ENCODE measurements at places on chromosomes 7 and 10.

DNA sequence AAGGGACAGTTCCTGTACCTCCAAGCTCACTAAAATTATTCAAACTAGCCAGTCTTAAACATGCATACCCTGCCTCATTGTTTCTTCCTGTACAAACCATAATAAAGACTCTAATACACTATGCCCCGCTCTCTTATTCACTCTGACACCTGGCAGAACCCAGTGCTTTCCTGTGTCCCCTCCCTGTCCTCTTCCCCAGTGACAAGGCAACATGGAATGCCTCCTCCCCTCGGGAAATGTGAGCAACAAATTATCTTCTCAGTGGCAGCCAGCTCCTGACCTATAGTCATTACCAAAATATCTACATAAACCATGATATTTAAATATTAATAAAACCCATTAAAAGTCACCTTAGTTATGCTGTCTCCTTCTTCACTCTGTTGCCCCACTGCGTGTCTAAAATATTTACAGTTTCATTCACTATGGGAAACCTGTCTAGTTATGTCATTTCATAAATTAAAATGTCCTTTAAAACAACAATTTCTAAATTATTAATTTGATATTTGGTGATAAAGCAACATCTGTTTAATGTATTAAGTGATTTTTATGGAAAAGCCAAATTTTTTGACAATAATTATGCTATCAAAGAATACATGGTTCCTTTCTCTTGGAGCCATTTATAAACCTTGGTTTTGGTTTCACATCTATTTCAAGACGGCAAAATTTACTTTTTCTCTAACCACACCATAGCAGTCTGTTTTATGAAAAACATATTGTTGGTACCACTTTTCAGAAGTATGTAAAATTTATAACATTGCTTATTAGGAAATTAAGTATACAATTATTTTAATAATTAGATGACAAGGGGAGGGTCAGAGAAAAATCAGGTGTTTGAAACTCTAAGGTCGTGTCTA is 1355.2 kb downstream of the XPNPEP1 start:
- no peak for DNase-seq

DNA sequence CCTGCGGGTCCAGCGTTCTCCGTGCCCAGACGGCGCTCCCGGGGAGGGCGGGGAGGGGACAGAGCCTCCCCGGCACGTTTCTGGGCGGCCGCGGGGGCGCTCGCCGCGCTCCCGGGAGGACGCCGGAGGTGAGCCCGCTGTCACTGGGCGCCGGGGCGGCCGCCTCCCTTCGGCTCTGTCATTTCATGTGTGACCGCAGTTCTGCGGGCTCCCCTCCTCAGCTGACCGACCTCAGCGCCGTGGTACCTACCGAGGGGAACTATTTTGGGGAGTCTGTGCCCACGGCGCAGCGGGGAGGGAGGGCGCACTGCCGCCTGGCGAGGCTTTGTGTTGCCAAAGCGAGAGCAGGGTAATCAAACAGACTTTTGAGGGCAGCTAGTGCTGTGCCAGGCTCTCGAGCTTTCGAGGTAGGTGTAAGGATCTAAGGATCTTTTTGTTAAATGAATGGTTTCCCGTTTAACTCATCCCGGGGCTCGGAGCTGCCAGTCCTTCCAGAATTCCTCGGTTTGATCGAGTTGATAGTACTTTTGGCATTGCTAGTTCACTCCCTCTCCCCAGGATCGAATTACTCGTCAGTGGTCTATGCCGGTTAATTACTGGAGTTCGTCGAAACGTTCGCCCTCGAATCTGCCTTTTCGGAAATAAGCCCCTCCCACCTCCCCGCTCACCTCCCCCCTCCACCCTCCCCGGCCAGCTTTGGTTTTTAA is 1.9 kb downstream of the ARID5B start:
- peak; percentile 59 for DNase-seq

DNA sequence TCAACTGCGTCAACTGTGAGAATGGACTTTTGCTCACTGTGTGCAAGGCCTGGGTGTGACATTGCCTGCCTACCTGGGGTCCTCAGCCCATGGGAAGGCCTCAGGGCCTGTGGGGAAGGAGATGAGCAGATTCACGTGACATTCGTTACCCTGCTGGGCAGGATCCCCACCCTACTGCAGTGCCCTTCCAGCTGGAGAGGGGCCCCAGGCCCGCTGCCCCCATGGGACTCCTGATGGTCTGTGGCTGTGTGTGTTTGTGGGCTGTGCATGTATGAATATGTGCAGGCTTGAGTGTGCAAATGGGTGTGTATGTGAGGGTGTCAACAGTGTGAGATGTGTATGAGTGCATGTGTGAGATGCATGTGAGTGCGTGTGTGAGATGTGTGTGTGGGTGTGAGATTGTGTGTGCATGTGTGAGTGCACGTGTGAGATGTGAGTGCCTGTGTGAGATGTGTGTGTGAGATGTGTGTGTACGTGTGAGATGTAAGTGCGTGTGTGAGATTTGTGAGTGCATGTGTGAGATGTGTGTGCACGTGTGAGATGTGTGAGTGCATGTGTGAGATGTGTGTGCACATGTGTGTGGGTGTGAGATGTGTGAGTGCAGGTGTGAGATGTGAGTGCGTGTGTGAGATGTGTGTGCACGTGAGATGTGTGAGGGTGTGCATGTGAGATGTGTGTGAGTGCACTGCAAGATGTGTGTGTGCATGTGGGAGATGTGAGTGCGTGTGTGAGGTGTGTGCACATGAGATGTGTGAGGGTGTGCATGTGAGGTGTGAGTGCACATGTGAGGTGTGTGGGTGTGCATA is 29.7 kb downstream of the PPIF start:
- DNase-seq: no peak

- no peak for DNase-seq
These were observed 127.0 kb downstream of the LYZL1 start for GRCh38 chr10:29415876-29416275.

DNA sequence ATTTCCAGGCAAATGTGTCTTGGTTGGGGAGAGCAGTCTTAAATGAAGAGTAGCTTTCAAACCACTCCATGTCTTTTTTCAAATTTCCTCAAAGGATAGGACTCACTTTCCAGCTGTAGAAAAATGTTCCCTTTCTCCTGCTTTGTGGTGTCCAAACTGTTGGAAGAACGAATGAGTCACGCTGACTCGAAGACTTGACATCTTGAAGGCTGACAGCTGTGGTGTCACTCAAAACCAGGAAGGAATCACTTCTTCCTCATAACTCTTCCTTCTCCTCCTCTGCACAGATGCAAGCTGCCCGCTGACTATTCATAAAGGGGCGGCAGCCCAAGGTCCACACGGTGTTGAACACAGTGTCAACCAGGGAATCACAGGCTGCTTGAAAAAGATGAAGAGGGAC is 19.2 kb downstream of the PLA2G12B start:
- DNase-seq: no peak

DNA sequence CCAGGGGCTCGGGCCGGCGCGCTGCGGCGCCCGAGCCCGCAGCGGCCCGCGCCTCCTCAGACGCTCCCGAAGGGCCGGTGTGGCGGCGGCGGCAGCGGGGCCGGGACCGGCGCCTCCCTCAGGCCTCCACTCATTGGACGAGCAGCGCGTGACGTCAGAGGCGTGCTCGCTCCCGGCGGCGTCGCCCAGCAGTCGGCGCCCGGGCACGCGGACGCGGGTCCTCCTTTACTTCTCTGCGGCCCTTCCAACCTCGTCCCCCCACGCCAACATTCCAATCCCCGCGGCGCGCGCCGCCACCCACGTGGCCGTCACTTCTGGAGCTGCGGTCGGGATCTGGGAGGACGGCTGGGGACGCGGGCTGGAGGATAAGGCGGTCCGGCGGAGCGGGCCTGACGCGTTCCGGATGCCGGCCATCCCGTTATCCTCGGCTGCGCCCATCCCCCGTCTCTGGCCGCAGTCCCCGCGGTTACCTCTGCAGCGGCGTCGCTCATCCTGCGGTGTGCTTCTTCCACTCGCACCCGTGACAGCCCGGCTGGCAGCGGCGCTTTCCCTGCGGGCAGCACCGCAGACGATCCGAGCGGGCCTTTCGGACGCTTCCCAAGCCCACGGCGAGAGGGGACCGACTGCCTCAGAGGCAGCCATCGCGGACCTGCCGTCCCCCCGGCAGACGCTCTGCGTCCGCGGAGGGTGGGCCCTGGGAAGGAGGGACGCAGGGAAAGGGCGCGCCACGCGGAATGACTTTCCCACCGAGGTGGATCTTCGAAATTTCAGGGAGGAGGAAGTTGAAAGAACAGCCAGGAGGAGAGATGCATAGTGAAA is at the start of gene PDZD8:
TSS of gene PDZD8 (minus strand) at position 81 of the 819 bp plus-strand sequence. CDS start 213 bp downstream, outside the sequence.
- peak; percentile 92 for DNase-seq

DNA sequence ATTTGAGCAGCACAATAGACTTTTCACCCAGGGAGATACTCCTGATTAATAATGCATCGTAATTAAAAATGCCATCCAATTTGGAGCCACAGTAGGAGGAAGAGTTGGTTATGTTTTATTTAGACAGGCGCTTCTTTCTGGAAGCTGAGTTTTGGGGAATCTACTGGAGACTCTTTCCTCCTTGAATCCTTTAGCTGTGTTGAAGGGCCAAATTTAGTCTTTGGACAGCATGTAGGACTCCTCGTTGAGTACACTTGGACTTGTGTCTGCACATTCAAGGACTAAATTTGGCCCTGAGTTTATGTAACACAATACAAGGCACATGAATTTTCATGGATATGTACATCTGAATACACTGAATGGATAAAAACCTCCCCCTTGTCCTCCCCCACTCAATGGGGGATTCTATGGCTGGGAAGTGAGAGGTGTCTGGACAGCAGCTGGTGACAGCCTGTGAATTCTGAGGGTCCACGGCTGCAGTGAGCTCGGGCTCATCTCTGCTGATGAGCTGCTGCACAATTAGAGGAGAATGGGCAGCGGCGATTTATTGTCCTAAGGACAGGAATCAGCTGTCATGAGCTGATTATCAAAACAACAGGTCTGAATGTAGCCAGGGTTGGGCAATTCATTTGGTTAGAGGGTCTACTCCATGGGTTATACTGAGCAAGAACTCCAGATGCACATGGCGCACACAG is 95.2 kb downstream of the PRTFDC1 start:
- DNase-seq: no peak

DNA sequence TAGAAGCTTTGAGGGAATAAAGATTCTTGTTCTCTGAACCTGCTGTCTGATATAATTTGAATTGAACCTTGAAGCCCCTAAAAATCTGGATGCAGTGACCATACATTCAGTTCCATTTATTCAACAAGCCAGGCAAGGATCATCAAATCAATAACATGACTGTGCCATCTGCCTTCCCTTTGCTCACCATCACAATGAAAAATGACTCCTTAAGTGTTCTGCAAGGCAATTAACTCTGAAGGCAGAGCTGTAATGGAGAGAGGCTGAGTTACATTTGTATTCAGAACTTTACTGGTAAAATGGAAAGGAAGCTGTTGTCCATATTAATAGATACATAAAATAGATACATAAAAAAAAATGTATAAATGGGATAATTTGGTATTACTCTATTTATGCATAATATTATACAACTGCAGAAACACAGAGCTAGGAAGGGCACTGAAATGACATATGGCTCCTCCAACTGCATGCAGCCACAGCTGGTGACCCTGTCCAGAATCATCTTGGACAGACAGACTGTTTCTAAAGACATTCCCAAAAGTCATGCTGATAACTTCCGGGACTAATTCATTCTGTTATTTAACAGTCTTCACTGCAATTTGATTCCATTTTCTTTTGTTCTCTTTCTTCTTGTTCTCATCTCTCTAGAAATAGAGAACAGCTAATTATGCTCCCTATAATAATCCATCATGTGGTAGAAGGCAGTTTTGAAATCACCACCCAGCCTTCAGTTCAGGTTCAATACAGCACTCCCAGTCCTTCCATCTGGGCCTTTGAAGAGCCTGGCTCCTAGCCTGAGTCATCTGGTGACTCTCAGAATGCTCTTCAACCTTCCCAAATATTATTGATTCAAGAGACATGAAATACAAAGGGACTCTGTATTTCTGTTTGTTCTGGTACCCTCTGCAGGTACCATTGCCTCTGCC is 412.6 kb downstream of the GFRA1 start:
- no peak for DNase-seq

DNA sequence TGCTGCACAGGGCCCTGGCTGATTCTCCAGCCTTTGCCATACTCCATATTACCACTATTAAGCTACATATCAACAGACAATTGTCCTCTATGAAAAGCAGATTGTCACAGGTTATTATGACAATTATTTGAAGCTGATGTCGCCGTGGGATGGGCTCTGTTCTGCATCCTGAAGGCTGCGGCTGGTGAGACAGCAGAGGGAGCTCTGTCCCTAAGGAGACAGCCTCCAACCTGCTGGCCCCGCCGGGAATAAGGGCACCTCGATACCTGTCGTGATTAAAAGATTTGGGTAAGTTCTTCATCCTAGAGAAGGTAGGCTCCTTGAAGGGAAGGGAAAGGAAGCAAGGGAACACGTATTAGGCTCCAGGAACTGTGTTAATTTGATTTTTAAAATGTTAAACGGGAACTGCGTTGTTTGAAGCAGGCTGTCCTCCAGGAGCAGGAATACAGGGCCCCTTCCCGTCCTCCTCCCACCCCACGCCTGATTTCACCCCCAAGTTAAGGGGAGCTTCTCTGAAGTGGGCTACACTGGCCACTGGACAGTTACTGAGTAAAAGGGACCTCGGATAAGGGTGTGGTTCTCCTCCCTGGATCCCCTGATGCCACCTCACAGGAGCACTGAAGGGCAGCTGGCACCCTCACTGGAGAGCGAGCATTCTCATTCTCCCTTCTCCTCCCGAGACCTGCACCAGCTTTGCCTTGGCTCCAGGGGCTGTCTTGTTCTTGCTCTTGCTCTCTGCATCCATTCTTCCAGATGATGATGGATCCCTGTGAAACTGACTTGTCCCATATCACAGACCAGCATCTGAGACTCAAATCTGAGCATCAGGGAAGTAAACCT is 11.8 kb upstream of the TIAL1 start:
- DNase-seq: peak; percentile 32

DNA sequence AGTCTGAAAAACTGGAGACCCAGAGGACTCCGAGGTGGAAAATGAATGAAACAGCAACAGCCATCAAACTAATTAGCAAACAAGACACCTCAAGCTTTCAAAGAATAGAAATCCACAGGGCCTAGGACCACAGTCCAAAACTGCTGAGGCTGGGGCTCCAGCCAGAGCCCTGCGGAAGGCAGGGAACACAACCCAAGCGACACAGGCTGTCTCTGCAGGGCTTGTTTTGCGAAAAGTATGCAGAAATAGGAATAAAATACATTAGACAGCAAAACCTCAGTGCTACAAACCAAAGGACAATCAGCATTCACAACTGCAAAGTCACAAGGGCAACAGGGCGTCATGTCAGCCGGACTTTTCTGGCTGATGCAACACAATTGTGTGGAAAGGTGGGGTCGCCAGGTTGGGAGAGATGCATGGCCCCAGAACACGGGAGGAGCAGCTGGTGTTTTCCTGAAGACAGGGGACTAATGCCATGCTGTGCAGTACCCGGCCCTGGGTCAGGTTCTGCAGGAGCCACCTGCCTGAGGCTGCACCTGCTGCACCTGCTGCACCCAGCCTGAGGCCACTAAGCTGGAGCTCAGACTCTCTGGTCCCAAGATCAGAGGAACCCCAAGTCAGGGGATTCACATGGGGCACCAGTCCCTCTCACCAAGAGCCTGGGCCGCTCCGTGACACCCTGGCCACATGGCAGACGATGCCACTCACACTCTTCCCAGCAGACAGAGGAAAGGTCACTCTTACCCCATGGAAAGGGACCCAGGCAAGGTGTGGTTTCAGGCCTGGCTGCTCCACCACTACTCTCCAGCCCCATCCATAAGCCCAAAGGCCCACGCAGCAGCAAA is 74.2 kb downstream of the MAD1L1 start:
- no peak for DNase-seq

Measured in astrocyte of the spinal cord (primary cell).